ENCODE measurements at places on chromosomes 12 and 14. TPM values are rescaled to one million over a fixed set of nuclear protein-coding genes. Genes with fewer than 3 reads are reported as not detected.
A peak's percentile ranks its signal among the peaks of the same experiment; 100 is the strongest.

GRCh38 chr12:26872625-26873024 is 39.6 kb upstream of the ITPR2 start:
- H3K4me3 ChIP-seq = no peak overlapping the region
- peaks cover 4% of the 10 kb centered on the region for H3K4me1 ChIP-seq
- no peak overlapping the region for H3K27ac ChIP-seq
- H3K36me3 ChIP-seq = no peaks in the 10 kb centered on the region
- peaks cover 3% of the 10 kb centered on the region for H3K27me3 ChIP-seq

- DNase-seq = no peak
- H3K27me3 ChIP-seq = no peaks in the 10 kb centered on the region
- peaks cover 3% of the 10 kb centered on the region for H3K4me1 ChIP-seq
Measured at GRCh38 chr12:40727774-40728483, 35.7 kb downstream of the CNTN1 start.

DNA sequence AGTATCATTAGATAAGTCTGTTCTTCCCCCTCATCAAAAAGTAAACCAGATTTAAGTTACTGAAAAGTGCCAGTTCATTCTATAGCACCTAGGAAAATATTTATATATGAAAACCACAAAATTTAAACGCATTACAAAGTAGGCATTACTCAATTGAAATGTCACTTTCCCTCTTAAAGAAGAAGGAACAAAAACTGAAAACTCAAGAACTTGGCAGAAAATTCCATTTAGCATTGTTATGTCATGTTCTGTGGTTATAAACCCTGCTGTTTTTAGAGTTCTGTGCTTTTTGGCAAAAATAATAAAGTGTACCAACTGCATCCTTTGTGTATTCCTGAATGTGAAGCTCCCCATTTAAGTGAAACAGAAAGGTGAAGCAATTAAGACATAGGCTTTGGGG is 3.6 kb downstream of the FGD4 start:
- peaks cover 20% of the 10 kb centered on the region for H3K4me1 ChIP-seq
- peaks cover 8% of the 10 kb centered on the region for H3K27me3 ChIP-seq
- no peaks in the 10 kb centered on the region for H3K36me3 ChIP-seq
- H3K27ac ChIP-seq = no peak overlapping the region
- H3K4me3 ChIP-seq = no peak overlapping the region

DNA sequence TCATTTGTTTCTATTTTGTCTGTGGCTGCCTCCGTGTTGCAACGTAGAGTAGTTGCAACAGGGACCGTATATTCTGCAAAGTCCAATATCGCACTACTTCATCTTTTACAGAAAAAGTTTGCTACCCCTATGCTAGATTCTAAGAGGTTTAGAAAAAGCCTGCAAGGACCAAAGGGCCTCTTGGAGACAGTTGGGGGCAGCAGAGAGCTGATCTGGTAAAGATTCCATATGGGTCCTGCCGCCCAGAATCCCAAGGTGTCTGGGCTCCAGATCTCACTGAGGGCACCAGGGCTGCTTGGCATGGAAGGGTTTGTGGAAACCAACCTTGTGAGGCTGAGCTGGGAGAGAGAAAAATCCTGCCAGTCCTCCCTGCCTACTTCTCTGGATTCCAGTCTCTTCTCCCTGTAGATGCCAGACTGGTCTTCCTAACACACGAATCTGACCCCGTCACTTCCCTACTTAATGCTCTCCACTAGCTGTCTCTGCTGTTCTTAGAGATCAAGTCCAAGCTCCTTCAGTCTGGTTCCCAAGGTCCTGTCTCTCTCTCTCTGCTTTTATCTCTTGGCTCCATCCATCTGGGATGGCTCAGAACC is 74.6 kb downstream of the GLRX5 start:
- no peak overlapping the region for H3K4me3 ChIP-seq
- peaks cover 73% of the 10 kb centered on the region for H3K27me3 ChIP-seq
- H3K27ac ChIP-seq = no peak overlapping the region
- DNase-seq = no peak
- H3K4me1 ChIP-seq = no peaks in the 10 kb centered on the region

DNA sequence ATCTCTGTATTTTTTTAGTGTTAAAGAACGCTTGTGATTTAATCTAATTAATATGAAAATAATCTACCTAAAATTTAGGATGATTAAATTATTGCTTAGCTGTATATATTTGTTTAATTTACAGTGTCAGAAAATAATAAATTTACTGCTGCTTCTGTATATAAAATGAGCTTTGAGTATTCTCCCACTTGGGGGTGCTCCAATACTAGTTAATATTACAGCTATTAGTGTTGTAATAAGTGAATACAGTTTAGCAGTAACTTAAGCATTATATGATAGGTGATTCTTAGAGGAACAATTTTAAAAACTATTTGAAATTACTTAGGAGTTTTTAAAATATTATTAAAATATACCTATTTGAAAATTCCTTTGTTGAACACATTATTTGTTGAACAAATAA is 62.2 kb downstream of the PAPOLA start:
- no peak for DNase-seq
- H3K4me1 ChIP-seq = peaks cover 22% of the 10 kb centered on the region
- H3K27me3 ChIP-seq = no peaks in the 10 kb centered on the region
- H3K36me3 ChIP-seq = peaks cover 4% of the 10 kb centered on the region

GRCh38 chr12:76083246-76083903 is 1.1 kb downstream of the NAP1L1 start:
- H3K4me3 ChIP-seq = peak overlapping the region; percentile 95
- DNase-seq = no peak
- peaks cover 54% of the 10 kb centered on the region for H3K4me1 ChIP-seq
- H3K27ac ChIP-seq = peak overlapping the region; percentile 87

DNA sequence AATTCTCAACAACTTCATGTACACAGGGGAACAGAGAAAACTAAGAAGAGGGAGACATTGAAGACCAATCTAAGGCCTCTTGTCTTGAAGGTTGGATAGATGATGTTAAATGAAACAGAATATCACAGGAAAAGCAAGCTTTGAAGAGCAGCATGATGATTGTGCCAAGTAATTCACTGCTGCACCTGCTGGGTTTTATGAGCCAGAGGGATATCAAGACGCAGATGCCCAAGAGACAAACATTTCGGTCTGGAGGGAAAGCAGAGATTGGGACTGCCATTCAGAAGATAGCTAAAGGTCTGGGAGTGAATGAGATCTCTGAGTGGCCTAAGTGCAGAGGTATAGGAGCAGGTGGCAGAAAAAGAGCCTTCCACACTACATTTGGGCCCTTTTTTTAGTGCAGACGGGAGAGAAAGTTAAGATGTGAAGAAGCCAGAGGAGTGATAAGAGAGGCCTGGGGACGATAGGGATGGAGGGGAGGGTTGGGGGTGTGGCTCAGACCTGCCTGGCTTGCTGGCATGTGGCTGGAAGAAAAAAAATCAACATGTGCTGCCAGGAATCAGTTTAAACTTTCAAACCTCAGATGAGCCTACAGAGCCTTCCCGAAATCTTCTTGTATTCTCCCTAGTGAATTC is 200.6 kb downstream of the AEBP2 start:
- H3K4me1 ChIP-seq = peaks cover 9% of the 10 kb centered on the region
- H3K27me3 ChIP-seq = no peaks in the 10 kb centered on the region
- no peaks in the 10 kb centered on the region for H3K36me3 ChIP-seq
- no peak overlapping the region for H3K4me3 ChIP-seq
- no peak overlapping the region for H3K27ac ChIP-seq
- no peak for DNase-seq

Gene DPPA3
- not detected for total RNA-seq

Gene B4GALNT3
- 3.5 TPM for total RNA-seq

Gene ANO2
- 0.73 TPM for total RNA-seq

Gene ACOT4
- 4.3 TPM for total RNA-seq

Gene MLXIP
- 61.7 TPM for total RNA-seq

Gene KRT71
- total RNA-seq = not detected

Gene TRMT61A
- total RNA-seq = 9.9 TPM

Gene VRTN
- total RNA-seq = not detected
